ENCODE measurements at places on chromosomes 3 and 15.

- DNase-seq: peak; percentile 34
Measured at GRCh38 chr3:160400702-160401150, 1.3 kb downstream of the SMC4 start.

GRCh38 chr3:129106866-129107565 is 14.6 kb downstream of the RAB43 start:
- no peak for DNase-seq

DNA sequence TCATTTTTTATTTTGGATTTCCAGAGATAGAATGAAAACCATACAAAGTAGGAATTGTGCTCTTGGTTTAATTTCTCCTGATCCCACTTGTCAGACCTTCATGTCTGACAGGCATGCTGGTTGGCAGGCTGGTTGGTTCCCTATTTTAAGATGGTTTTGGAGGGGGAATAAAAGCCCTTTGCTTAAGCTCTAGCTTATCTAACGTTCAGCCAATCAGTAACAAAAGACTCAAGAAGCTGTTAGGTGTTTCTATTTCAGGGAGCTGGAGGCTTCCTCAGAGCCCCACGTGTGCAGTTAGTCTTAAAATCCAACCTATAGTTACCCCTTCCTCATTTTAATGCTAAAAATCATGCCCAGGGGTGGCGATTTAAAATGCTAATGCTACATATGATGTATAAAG is 40.5 kb upstream of the XIRP1 start:
- DNase-seq: no peak

DNA sequence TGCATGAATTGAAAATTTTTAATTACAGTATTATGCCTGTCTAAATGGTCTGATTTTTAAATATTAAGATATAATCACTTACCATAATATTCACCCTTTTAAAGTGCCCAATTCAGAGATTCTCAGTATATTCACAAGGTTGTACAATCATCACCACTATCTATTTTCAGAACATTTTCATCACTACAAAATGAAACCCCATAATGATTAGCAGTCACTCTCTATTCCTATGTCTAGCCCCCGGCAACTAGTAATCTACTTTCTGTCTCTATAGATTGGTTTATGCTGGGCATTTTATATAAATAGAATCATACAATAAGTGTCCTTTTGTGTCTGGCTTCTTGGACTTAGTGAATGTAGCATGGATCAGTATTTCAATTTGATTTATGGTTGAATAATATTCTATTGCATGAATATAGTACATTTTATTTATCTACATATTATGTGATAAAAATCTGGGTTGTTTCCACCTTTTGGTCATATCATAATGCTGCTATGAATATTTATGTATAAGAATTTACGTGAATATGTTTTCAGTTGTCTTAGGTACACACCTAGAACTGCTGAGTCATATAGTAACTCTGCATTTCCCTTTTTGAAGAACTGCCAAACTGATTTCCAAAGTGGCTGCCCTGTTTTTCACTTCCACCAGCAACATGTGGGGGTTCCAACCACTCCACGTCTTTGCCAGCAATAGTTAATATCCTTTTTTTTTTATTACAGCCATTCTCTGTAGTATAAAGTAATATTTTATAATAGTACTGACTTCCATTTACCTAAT is 485.7 kb upstream of the ZNF385D start:
- no peak for DNase-seq

DNA sequence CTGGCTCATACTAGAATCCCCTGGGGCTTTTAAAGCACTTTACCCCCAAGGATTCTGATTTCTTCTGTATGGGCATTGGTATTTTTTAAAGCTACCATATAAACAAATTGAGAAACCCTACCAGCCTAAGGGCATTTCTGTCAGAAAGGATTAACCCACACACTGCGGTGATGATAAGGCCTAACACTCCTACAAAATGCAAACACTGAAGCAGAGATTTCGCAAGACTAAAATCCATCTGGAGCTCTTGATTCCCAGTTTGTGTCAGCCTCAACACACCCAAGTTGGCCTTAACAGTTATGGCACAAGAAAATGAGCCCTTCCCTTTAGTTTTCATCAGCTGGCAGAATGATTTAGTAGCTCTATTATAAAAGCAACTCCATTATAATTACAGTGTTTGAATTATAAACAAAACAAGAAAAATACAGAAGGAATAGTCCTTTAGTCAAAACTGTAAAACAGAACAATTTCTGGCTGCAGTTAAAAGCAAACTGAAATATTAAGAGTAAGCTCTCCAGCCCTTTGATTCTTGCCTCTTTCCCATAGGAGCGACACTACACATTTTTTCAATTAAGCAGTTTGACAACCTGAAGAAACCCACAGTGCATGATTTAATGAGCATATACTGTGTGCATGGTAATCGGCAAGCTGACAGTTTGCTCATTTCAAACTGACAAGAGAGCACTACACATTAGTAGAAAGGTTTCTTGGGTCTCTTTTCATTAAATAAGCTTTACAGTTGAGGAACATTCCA is 441.2 kb downstream of the FHIT start:
- no peak for DNase-seq

- DNase-seq: no peak
Measured at GRCh38 chr15:94383041-94383440, 151.7 kb downstream of the MCTP2 start.

GRCh38 chr3:69825446-69825845 is 86.2 kb downstream of the MITF start:
- no peak for DNase-seq

DNA sequence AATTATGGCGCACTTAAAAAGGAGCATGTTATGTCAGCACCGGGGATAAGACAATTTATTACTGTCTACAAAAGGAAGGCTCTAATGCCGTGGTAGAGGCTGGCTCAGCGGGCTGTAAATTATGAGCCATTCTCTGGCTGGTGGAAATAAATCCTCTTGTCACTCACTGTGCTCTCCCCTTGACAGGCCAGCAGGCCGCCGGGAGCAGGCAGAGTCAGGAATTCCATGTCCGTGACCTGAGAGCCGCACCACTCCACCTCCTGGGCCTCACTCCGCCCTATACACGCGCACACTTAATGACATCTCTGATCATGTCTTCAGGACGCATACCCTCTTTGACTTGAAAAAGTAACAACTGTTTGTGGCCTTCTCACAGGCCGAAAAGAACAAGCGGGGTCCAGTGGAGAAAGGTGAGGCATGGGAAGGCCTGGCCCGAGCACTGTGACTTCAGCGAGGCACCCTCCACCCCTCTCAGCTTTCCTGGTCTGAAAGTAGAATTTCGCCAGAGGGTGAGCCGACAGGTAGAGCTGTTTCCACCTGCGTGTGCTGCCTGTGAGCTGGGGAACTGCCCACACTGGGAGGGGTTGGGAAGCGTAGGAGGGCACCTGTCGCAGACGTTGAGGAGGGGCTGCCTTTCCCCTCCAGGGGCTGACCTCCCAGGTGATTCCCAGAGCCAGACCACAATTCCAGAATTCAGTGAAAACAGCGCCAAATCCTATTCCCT is 13.2 kb upstream of the PCSK6 start:
- DNase-seq: no peak

GRCh38 chr3:193593668-193594030 is 641 bp downstream of the OPA1 start:
- peak; percentile 71 for DNase-seq

GRCh38 chr15:84961114-84961452 is 20.6 kb upstream of the PDE8A start:
- DNase-seq: no peak

DNA sequence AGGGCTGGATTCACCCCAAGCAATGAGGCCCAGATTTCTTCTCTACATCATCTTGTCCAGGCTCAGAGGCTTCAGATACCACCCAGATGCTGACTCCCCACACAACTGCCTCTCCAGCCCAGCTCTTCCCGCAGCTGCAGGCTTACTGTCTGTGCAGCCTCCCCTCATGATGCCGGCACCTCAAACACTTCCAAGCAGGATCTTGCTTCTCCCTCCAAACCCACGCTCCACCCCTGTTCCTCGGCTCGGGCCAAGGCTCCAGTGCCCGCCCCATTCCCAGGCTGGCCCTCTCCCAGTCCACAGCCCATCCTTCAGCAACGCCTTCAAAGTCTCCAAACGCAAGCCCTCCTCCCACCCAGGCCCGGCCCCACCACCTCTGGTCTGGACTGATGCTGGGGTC is 159.2 kb upstream of the LINGO1 start:
- no peak for DNase-seq

DNA sequence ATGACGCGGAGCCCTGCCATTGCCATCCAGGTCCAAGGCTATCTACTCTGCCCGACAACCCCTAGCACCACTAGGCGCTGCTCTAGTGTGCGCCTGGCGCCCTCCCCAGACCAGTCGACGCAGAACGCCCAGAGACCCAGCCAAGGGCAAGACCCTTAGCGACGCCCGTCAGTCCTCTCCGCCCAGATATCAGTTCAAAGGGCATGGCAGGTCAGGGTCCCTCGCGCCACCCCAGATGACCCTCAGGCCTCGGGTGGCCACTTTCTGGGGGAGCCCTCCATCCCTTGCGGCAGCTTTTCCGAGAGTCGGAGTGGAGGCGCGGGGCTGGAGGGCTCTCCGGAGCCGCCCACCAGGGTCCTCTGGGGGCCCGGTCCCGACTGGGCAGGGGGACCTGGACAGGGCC is 371 bp upstream of the CLSTN2 start:
- DNase-seq: peak; percentile 16

DNA sequence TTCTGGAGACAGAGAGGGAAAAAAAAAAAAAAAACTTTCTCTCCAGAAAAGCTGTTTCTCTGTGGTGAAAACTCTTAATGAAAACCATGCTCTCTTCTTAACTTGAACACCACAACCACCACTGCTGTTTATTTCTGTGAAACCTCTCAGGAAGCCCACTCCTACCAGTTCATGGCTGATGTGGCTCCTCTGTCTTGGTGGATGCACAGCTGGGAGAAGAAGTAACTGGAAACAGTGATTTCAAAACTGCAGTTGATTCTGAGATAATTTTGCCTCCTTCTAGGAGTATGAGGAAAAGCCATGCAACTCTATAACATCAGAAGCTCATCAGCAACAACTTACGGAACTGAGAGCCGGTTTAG is 40.2 kb upstream of the PYGO1 start:
- DNase-seq: no peak

DNA sequence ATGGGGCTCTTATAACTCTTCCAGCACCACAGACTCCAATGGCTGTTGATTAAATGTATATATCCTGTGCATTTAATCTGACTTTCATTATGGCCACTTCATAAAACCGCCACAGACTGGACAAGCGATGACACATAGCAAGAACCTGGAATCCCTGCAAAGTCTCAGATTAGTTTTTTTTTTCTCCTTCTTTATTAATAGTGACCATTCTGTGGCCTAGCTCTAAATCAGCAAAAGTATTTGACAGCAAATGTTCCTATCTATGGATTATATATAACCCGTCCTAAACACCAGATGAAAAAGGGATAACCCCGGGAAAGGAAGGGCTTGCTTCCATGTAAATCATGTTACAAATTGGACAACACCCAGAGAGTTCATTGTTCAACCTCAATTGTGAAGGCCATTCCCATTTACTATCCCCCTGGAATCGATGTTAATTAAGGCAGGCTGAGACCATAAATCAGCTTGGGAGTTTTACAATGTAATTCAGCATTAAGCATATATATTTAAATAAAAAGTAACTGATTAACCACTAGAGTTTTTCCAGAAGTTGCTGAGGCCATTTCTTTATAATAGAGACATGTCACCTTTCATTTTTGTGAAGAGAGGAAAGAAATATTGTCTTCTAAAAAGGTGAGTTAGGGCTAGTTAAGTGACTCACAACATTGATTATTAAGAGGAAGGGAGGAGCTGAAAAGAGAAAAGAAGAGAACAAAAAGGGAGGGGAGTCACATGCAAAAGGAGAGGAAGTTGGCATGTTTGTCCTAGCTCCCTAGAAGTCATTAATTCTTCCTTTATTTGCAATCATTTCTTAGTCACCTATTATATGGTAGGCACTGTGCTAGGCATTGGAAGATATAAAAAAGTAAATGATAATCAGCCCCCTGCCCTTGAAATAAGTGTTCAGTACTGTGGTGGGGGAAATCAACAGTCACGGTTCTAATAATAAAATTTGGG is 26.2 kb downstream of the ALDH1A2 start:
- DNase-seq: no peak

DNA sequence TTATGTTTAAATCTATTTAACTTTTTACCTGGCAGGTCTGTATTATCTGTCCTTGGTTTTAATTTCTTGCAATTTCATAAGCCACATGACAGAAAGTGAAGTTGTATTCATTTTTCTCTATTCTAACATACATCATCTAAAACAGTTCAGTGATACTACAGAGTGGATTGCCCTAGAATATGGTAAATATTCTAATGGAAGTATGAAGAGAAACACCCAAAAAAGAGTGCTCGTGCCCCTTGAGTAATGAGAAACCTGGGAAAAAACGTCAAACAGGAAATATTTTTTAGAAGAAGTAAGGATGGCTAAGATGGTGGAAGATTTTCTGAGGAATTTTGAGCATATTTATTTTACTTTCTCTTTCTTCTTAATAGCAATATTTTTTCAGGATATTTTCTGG is 261.1 kb upstream of the CBLB start:
- no peak for DNase-seq

DNA sequence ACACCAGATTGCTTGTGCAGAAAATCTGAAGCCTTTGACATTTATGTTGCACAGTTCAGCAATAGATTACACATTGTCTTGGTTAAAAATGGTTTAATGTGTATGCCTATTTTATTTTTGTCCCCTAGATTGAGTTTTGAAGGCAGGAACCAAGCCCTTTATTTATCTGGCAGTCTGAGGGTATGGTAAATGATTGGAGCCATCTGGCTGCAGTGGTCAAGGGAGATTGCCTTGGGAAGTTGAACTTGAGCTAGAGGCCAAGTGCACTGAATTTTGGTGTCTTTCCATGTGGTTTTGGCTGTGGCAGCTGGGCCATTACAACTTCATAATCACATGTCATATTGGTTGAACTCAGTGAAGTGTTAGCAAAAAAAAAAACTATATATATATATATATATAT is 248.7 kb upstream of the C2CD4B start:
- no peak for DNase-seq

GRCh38 chr15:31458596-31459399 is 132.2 kb downstream of the KLF13 start:
- DNase-seq: peak; percentile 79

DNA sequence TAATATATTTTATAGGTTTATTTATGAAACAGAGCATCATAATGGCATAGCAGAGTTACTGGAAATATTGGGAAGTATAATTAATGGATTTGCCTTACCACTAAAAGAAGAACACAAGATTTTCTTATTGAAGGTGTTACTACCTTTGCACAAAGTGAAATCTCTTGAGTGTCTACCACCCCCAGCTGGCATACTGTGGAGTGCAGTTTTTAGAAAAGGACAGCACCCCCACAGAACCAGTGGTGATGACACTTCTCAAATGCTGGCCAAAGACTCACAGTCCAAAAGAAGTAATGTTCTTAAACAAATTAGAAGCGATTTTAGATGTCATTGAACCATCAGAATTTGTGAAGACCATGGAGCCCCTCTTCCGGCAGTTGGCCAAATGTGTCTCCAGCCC is 58.1 kb downstream of the DNAH1 start:
- DNase-seq: no peak

DNA sequence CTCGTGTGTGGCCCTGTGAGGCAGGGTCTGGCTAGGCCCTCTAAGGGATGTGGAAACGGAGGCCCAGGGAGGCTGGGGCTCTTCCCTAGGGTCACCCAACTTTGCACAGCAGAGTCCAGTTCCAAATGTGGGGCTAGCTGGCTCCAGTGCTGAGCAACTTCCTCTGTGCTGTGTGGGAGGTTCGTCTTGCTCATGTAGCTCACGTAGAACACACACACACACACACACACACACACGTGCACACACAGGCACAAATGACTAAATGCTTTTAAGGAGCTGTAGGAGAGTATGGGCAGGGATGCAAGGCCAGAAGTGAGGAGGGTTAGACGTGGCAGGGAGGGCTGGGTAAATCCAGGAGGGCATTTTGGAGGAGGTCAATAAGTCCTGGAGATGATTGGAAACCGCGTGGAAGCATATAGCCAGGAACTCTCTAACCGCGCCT is 213.8 kb downstream of the RPLP1 start:
- DNase-seq: peak; percentile 68
